Mucosa of descending colon (tissue), 3 donors: ENCODE measurements at places on chromosomes 6 and 20.
A peak's percentile ranks its signal among the peaks of the same experiment; 100 is the strongest.

GRCh38 chr20:43726811-43727338, at the start of gene GTSF1L:
TSS of gene GTSF1L (minus strand) at chr20:43727002. CDS start at chr20:43726694, 308 bp downstream.
- DNase-seq, result no peak

DNA sequence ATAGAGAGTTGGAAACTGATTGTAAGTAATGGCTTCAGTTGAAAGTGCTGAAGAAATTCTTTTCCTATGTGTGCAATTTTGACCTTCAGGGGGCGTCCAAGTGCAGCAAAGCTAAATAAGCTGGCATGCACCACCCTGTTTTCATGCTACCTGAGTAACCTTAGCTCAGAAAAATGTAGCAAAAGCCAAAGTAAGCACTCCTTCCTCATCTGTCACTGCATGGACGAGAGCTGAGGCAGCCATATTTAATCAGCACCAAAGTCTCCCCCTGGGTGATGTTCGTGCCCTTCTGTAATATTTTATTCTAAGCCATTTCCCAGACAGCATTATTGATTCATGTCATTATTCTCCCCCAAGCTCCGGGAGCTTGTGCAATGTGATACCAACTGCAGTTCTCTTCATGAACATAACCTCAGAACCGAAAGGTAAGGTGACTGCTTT, 123.1 kb downstream of the RPS12 start:
- DNase-seq, result no peak

GRCh38 chr20:59221049-59221706, 57.6 kb downstream of the ZNF831 start:
- no peak for DNase-seq

- no peak for DNase-seq
Measured at GRCh38 chr20:37319151-37319671, 26.7 kb upstream of the SRC start.

- DNase-seq, result no peak
Measured at GRCh38 chr6:118333772-118334171, 214.3 kb upstream of the PLN start.

DNA sequence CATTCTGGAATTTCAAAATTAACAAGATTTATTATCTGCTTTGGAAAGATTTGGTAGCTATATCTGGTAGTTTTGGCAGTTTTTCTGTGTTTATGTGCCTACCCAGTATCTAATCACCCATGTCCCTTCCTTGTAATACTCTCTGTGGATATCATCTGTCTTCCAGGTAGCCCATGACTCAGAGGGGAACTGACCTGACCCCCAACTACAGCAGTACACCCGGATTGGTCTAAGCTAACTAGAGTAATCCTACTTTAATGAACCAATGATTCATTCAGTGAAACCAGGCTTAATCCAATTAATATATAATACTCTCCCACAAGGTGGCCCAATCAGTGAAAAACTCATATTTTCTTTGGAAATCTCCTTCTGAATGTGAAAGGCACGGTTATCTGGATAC, 295.3 kb upstream of the SULF2 start:
- no peak for DNase-seq

DNA sequence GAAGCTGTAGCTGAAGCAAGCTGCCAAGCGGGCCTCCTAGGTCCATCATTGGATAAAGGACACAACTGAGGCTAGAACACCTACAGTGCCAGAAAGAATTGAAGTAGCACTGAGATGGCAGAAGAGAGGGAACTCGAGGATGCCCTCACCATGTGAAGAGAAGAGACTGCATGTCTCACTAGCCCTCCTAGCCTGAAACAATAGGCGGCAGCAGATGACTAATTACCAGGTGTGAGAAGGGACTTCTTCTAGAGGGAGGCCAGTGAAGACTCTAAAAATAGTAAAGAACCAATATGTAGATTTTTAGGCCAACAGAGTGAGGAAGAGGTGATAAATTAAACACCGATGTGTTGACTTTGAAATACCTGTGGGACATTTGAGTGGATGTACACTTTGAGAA, 50.3 kb downstream of the LGSN start:
- no peak for DNase-seq

DNA sequence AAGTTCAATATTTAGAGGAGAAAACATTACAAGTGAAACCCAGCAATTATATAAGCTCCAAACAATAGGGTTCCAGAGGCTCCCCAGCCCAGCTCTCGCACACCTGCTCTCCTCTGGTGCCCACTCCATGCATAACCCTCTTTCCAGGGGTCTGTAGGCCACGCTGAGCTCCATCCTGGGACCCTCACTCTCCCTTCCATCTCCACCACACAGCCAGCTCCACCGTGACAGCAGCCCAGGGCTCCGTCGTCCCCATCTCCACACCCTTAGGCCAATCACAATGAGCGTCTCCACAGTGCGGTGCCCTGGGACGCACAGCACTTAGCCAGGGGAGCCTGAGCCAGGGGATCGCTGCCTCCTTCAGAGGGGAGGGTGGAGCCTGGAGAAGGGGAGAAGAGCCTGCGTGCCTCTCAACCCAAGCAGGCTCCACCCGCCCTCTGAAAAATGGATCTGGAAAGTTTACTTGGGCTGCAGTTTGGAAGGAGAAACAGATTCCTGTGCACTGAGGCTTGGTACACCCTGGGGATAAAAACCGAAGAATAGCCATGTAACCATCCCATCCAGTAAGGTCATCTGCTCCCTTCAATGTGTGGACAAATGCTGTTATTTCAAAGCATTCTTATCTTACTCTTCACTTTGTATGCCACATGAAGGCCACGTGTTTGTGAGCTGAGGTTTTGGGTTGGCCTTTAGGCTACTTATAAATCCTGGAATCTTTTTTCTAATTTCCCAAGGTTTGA, 72.4 kb upstream of the GGTLC1 start:
- no peak for DNase-seq

GRCh38 chr20:62461157-62461556, 14.6 kb downstream of the GATA5 start:
- peak; percentile 28 for DNase-seq

DNA sequence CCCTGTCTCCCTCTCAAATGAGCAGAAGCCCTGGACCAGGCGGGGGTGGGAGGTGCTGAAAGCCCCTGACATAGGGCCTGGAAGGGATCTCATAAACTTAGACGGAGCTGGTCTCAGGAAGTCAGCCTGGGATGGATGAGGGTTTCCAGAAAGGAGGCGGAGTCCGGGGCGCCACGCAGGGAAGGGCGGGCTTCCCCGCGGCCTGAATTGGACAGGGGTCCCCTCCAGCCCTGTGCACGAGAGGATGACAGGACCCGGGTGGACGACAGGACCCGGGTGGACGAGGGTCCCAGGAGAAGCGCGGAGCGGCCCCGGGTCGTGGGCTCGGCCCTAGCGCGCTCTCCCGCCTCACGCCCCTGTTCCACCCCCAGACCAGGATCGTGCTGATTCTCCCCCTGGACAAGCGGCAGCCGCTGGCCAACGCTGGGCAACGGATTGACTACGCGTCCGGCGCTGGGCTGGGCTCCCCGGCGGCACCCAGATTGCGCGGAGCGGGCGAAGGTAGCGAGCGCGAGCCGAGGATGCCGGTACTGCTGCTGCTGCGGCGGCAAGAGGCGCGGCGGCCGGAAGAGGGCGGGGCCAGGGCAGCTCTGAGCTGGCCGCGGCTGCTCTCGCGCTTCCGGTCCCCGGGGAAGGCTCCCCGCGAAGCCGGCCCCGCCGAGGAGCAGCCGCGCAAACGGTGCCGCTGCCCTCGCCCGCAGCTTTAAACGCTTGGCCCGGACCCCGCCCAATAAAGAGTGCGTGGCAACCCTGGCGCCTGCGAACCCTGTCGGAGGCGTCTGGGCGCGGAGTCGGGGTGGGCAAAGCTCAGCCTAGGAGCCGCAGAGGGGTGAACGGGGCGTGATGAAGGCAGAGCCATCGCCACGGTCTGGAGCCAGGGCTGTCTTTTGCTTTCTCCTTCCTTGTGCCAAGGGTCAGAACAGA, 1.3 kb downstream of the C20orf144 start:
- DNase-seq, result peak; percentile 95

DNA sequence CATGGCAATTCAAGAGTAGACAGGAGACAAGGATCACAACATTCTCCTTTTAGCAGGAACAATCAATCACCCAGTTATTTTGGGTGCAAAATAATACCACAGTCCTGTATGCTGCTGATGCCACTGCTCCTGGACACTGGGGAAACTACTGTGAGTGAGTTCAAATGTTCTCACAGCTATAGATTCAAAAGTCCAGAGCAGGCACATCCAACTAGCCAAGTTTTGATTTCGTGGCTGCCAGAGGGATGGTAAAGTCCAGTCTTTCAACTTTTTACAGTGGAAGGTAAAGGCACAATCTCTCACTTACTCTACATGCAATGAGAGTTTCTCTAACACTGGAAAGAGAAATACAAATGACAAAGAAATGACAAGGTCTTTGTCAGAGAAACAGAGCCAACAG, 26.9 kb upstream of the TSHZ2 start:
- DNase-seq, result no peak

DNA sequence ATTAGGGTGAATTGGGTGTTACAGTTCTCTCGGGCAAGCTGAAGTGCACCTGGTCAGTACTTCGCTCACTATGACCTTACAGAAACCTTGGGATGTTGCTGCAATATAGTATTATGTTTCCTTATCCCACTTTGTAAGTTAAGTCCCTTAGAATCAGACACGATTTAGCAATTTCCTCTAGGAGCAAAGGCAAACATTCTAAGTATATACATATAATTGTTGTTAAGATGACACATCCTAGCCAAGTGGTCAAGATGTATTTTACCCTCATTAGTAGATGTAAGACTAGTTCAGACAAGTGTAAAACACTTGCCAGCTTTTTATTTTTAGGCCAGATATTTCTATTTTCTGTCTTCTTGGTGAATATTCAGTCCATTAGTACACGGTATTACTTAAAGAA, 31.1 kb upstream of the RGS17 start:
- DNase-seq, result no peak

- no peak for DNase-seq
Measured at GRCh38 chr20:9928955-9929354, 90.1 kb upstream of the PAK5 start.

- DNase-seq, result no peak
Measured at GRCh38 chr6:73177221-73177944, 47.9 kb downstream of the KHDC1L start.

DNA sequence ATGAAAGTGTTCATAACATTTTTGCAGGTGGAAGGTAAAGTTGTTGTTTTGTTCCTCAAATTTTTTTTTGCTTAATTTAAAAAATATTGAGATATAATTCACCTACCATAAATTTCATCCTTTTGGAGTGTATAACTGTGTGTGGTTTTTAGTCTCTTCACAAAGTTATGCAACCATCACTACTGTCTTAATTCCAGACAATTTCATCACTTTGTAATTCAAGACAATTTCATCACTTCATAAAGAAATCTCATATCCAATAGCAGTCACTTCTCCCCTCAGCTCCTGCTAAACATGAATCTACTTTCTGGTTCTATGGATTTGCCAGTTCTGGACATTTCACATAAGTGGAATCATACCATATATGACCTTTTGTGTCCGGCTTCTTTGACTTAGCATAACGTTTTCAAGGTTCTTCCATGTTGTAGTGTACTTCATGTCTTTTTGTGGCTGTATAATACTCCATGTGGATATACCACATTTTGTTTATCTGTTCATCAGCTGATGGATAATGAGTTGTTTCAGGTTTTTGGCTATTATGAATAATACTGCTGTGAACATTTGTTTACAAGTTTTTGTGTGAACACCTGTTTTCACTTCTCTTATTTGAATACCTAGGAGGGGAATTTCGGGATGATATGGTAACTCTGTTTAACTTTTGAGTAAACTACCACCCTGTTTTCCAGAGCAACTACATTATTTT, 18.8 kb downstream of the ZFAND3 start:
- no peak for DNase-seq

- peak; percentile 53 for DNase-seq
Measured at GRCh38 chr6:158663625-158664165, 13.8 kb downstream of the SYTL3 start.

GRCh38 chr6:129243377-129243776, 360.4 kb downstream of the LAMA2 start:
- no peak for DNase-seq

- peak; percentile 77 for DNase-seq
Measured at GRCh38 chr6:170291271-170292110, 613 bp upstream of the DLL1 start.

- no peak for DNase-seq
Measured at GRCh38 chr20:18326990-18327389, 38.7 kb downstream of the ZNF133 start.

DNA sequence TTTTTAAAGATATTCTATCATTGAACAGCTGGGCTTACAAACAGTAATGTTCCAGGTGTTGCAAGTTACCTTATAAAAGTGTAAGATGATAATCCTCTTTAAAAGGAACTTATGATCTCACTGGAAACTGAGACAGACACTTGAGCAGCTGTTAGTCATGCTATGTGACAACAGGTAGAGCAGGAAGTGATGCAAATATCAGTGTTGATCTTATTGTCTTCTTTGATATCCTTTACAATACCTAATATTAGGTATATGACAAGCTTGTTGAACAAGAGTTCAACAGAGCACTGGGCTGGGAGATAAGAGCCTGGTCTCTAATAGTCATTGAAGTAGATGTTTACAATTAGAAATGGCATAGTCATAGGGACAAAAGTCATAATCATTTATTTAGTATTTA, 150.0 kb downstream of the UBE3D start:
- DNase-seq, result no peak

GRCh38 chr6:33433544-33434191, 13.8 kb downstream of the SYNGAP1 start:
- DNase-seq, result no peak

DNA sequence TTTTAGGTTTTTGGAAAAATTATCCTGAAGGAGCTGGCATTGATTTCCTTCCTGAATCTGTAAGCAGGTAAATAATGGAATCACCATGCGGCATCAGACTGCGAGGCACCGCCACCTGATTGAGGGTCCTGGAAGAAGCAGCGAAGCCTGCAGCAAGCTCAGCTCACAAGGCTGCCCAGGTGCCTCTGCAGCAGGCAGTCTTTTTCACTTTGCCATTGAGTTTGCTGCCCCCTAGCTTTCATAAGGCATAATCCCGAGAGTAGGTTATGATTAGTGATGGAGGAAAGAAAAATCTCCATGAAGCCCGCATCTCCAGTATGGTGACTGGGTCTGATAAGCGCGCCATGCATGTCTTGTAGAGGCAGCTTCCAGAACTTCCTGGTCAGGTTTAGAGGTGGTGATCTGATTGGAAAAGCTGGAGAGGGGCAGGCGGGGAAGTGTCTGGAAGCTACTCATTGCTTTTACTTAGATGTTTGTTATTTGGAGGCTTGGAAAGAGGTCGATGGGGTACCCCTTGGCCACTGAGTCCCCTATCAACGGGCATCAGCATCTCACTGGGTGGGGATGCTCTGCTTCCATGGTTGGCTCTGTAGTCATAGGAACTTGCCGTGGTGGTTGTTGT, 26.7 kb downstream of the IYD start:
- peak; percentile 39 for DNase-seq

DNA sequence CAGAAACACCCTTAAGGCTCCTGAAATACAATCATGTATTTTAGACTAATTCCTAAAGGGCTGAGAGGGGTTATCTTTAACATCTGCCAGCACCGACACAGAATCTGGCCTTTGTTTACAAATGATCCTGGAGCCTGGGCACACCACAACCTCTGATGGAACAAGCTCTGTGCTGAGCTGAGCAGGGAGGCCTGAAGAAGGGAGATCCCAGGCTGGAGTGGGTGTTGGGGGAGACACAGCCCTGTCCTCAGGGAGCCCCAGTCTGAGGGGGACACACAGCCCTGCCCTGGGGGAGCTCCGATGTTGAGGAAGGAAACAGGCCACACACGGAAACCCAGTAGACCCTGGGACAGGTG, 130.5 kb downstream of the VEGFA start:
- no peak for DNase-seq
